ENCODE measurements at places on chromosomes 5 and 9. TPM values are rescaled to one million over a fixed set of nuclear protein-coding genes. Genes with fewer than 3 reads are reported as not detected.

TMEM174 gene
- not detected for polyA plus RNA-seq

BARHL1 gene
- polyA plus RNA-seq: not detected

ZBED3 gene
- polyA plus RNA-seq: 0.50 TPM

TMOD1 gene
- polyA plus RNA-seq: not detected

HDAC3 gene
- 96.0 TPM for polyA plus RNA-seq

GRCh38 chr5:179577286-179577960 is 27.1 kb downstream of the RUFY1 start:
- no peak overlapping the region for H3K4me3 ChIP-seq
- no peak for DNase-seq
- no peaks in the 10 kb centered on the region for H3K27me3 ChIP-seq
- H3K36me3 ChIP-seq: peaks cover 17% of the 10 kb centered on the region
- H3K27ac ChIP-seq: no peak overlapping the region

- no peak overlapping the region for H3K4me3 ChIP-seq
Measured at GRCh38 chr5:166562246-166562645, 1729.2 kb upstream of the WWC1 start.

DNA sequence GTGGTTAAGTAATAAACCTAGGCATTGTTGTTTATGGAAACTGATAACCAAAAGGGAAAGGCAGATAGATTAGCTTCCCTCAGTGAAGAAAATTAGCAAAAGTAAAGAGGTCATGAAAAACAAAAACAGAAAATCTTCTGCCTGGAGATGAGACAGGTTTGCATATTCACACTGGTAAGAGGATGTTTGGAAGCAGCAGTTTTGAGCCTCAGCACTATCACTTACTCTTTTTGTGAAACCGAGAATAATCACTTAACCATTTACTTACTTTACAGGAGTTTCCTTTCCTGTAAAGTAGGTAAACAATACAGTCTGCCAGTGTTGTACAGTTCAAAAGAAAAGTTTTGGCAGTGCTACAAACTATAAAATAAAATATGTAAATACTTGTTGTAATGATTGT is 35.5 kb upstream of the EMB start:
- no peaks in the 10 kb centered on the region for H3K4me1 ChIP-seq
- H3K4me3 ChIP-seq: no peak overlapping the region
- H3K36me3 ChIP-seq: no peaks in the 10 kb centered on the region
- DNase-seq: no peak
- H3K27ac ChIP-seq: no peak overlapping the region
- H3K27me3 ChIP-seq: no peaks in the 10 kb centered on the region

DNA sequence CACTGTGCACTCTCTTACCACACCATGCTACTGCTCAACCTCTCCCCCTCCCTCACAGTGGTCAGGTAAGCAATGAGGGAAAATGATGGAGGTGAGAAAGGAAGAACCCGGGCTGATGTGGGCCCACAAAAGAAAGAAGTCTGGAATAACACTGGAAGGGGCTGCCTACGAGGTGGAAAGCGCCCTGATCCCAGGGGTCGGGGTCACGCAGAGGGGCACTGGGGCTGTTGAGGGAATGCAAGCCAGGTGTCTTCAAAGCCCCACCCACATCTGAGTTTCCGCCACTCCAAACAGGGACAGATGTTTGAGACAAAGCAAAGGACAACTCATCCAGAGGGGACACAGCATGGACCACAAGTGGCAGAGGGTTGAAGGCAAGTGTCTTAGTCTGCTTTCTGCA is 4.2 kb downstream of the TNIP1 start:
- DNase-seq: no peak
- peaks cover 56% of the 10 kb centered on the region for H3K4me1 ChIP-seq
- H3K36me3 ChIP-seq: peaks cover 20% of the 10 kb centered on the region
- H3K4me3 ChIP-seq: no peak overlapping the region
- peak overlapping the region; percentile 82 for H3K27ac ChIP-seq
